A549 treated with CpdA at 1 μM for 4 hours (cell line): ENCODE measurements at places on chromosomes 11 and 22. TPM values are rescaled to one million over a fixed set of nuclear protein-coding genes. Genes with fewer than 3 reads are reported as not detected.

MSANTD4 gene
- total RNA-seq: 8.2 to 12.7 TPM (median 8.7 TPM) in 5 replicates

OR51B5 gene
- 0.03 TPM in 1 of 5 replicates, not detected in the others for total RNA-seq

OR8G1 gene
- not detected in 5 replicates for total RNA-seq

TMEM86A gene
- total RNA-seq: 0.31 to 0.64 TPM (median 0.58 TPM) in 5 replicates

DDX6 gene
- total RNA-seq: 22.6 to 38.5 TPM (median 22.7 TPM) in 5 replicates

CHRDL2 gene
- total RNA-seq: 2.5 to 5.7 TPM (median 4.3 TPM) in 5 replicates

TSGA10IP gene
- not detected in 5 replicates for total RNA-seq

TRIM66 gene
- total RNA-seq: 2.0 to 2.8 TPM (median 2.3 TPM) in 5 replicates

SEPTIN3 gene
- 1.3 to 1.5 TPM (median 1.4 TPM) in 5 replicates for total RNA-seq

SMTNL1 gene
- not detected in 5 replicates for total RNA-seq

FBXO3 gene
- 23.7 to 29.1 TPM (median 28.0 TPM) in 5 replicates for total RNA-seq

KRTAP5-1 gene
- not detected in 5 replicates for total RNA-seq

C22orf42 gene
- total RNA-seq: not detected in 5 replicates

ACTN3 gene
- 0.01 TPM in 1 of 5 replicates, not detected in the others for total RNA-seq

MS4A3 gene
- not detected in 5 replicates for total RNA-seq

CABP2 gene
- not detected in 5 replicates for total RNA-seq

KLHDC7B gene
- total RNA-seq: 0.02 to 0.05 TPM (median 0.05 TPM) in 3 of 5 replicates, not detected in the others

GRAMD1B gene
- total RNA-seq: 31.6 to 48.8 TPM (median 46.6 TPM) in 5 replicates

ACRV1 gene
- total RNA-seq: not detected in 5 replicates

NCAM1 gene
- total RNA-seq: 0.18 TPM in 1 of 5 replicates, not detected in the others

CSF2RB gene
- not detected in 5 replicates for total RNA-seq

BLID gene
- total RNA-seq: 0.17 TPM in 1 of 5 replicates, not detected in the others

C22orf15 gene
- total RNA-seq: not detected in 5 replicates

KRTAP5-9 gene
- total RNA-seq: 0.05 to 0.12 TPM in 2 of 5 replicates, not detected in the others

CYP2D6 gene
- 0.30 to 0.81 TPM (median 0.54 TPM) in 5 replicates for total RNA-seq

ARHGEF17 gene
- total RNA-seq: 10.9 to 13.7 TPM (median 12.1 TPM) in 5 replicates

DCHS1 gene
- 0.09 to 0.14 TPM (median 0.11 TPM) in 5 replicates for total RNA-seq

SSTR3 gene
- not detected in 5 replicates for total RNA-seq

POTEH gene
- total RNA-seq: 0.06 TPM in 1 of 5 replicates, not detected in the others

OR52E8 gene
- not detected in 5 replicates for total RNA-seq

HORMAD2 gene
- not detected in 5 replicates for total RNA-seq
